Uterus (tissue), 4 donors: ENCODE measurements at places on chromosomes 12 and 14. TPM values are rescaled to one million over a fixed set of nuclear protein-coding genes. Genes with fewer than 3 reads are reported as not detected.
A peak's percentile ranks its signal among the peaks of the same experiment; 100 is the strongest.

- no peaks in the 10 kb centered on the region for H3K36me3 ChIP-seq
- no peak for DNase-seq
- no peak overlapping the region for H3K4me3 ChIP-seq
- H3K4me1 ChIP-seq: no peaks in the 10 kb centered on the region
- no peak overlapping the region for H3K27ac ChIP-seq
Measured at GRCh38 chr12:29655861-29656260, 127.9 kb downstream of the TMTC1 start.

GRCh38 chr12:105235281-105235731, 668 bp downstream of the APPL2 start:
- H3K4me3 ChIP-seq: peak overlapping the region; percentile 57

- H3K4me1 ChIP-seq: no peaks in the 10 kb centered on the region
- H3K4me3 ChIP-seq: no peak overlapping the region
- H3K36me3 ChIP-seq: no peaks in the 10 kb centered on the region
- H3K27ac ChIP-seq: no peak overlapping the region
Measured at GRCh38 chr12:71297930-71298329, 140.1 kb upstream of the TSPAN8 start.

- no peaks in the 10 kb centered on the region for H3K36me3 ChIP-seq
- H3K4me3 ChIP-seq: no peak overlapping the region
- no peaks in the 10 kb centered on the region for H3K27me3 ChIP-seq
- no peak for DNase-seq
Measured at GRCh38 chr12:19048943-19049342, 80.6 kb upstream of the PLEKHA5 start.

DNA sequence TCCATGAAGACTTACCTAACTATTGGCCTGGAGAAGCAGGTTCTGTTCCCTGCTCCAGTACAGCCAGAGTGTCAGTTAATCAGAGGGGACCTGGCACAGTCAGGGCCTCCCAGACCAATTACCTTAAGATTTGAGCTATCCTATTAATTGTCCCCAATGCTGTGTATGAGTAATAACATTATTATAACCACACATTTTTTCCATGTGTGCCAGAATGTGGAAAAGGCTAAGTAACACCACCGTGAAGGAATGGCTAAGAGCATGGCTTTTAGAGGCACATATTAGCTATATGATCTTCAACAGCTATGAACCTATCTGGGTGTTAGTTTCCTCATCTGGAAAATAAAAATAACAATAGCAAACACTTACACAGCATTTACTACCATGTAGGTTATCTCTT, 111.1 kb upstream of the RAP1B start:
- no peaks in the 10 kb centered on the region for H3K36me3 ChIP-seq
- no peak for DNase-seq
- H3K4me3 ChIP-seq: no peak overlapping the region
- H3K27ac ChIP-seq: no peak overlapping the region
- no peaks in the 10 kb centered on the region for H3K4me1 ChIP-seq

- H3K4me1 ChIP-seq: no peaks in the 10 kb centered on the region
- no peaks in the 10 kb centered on the region for H3K27me3 ChIP-seq
- DNase-seq: no peak
- no peak overlapping the region for H3K27ac ChIP-seq
- no peaks in the 10 kb centered on the region for H3K36me3 ChIP-seq
- no peak overlapping the region for H3K4me3 ChIP-seq
Measured at GRCh38 chr14:77372304-77372841, 4.5 kb downstream of the TMED8 start.

DNA sequence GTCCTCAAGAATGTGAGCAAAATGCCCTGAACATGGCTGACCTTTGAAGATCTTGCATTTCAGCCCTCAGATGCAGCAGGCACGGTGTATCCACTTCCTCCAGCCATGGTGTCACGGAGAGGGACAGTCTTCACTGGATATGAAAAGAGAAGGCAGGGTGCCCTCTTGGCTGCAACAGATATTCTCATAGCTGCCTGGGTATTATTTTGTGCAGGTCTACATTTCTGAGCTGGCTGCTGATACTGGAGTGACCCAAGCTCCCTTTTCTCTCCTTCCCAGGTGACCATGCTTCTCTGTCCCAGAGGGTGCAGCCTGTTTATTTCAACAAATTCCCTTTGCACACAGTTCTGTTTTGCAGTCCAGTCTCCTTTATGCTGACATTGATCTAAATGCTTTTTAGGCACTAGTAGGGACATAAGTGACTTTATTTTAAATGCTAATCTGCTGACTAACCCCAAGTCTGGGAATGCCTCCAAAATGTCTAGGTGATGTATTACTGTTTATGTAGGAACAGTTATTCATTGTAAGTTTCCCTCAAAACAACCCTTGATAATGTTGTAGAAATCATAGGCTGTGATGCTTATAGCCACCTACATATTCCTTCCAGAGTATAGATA, 17.4 kb upstream of the PYGL start:
- no peak for DNase-seq
- H3K36me3 ChIP-seq: no peaks in the 10 kb centered on the region
- H3K27ac ChIP-seq: peak overlapping the region; percentile 79
- no peak overlapping the region for H3K4me3 ChIP-seq

DNA sequence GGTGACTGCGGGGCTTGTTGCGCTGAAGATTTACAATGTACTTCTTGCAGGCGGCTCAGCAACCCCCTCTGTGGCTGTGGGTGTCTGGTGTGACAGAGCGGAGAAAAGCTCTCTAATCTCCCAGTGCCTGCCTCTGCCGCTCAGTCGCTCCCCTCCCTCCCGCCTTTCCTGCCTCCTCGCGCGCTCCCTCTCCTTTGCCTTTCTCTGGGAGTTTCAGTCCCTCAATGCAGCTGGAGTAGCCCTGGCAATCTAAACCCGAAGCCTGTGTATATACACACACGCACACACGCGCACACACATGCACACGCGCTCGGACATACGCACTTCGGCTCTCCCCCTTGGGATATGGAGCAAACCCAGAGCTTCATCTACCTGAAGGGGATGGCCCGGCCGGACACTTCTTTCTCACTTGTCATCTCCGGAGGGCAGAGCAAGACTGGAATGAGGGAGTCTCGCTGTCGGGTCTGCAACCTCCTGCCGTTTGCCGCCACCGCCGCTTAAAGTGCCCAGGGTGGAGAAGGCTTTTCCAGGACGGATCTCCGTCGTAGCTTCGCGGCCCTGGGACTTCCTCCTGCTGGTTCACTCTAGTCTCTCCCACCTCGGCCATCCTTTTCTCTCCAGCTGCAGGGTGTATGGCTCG, 599 bp upstream of the TRHDE start:
- peak overlapping the region; percentile 65 for H3K4me3 ChIP-seq
- no peaks in the 10 kb centered on the region for H3K4me1 ChIP-seq
- peak; percentile 22 for DNase-seq
- no peaks in the 10 kb centered on the region for H3K36me3 ChIP-seq

DNA sequence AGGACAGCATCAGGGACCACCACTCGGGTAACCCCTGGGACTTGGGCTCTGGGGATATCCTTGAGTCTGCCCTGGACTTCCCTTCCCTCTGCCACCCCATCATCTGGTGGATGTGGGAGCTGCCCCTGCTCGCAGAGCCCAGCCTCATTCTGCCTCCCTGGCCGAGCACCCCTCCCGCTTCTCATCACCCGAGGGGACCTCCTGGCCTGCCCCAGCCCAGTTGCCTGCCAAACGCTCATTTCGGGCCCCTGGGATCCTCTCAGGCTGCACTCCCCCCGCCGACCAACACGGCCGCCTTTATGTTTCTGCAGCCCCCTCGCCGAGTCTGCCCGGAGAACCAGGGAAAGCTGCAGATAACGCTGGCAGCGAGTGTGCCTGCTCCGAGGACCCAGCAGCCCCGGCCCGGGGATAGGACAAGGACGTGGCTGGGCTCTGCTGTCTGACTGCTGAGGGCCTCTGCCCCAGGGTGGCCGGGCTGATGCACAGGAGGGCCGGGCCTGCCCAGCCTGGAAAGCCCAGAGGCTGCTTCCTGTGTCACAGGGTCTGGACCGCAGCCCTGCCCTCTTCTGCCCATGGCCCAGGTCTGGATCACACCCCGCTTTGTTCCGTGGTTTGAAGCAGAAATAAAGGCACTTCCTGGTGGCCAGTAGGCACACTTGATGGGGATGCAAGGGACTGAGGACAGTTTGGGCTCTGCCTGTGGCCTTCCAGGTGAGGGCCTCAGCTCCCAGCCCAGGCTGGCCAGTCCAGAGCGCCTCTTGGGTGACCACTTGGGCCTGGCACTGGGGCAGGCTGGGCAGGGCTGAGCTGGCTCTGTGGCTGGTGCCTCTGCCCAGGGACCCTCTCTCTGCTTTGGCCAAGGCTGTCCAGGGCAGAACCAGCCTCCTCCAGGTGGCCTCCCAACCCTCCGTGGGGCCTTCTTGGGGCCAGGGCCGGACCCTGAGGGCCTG, 4.9 kb upstream of the EXOC3L4 start:
- no peak for DNase-seq
- H3K27me3 ChIP-seq: no peaks in the 10 kb centered on the region
- no peak overlapping the region for H3K27ac ChIP-seq
- no peaks in the 10 kb centered on the region for H3K36me3 ChIP-seq

DNA sequence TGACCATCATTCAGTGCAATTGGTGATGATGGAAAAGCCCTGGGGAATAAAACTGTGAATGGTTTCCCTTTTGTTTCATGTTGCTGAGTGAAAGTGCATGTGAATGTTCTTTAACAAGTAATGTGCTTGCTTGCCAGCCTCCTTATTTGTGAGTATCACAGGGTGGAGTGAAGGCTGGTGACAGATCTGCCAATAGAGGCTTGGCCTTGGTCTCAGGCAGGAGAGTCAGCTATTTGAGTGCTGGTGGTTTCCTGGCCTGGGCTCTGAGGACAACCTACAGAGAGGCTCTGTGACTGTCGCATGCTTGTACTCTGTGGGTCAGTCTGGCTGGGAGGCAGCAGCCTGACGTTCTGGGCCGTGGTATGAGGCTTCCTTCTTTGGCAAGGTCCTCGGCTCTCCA, 20.7 kb downstream of the KRT85 start:
- no peak for DNase-seq
- H3K36me3 ChIP-seq: no peaks in the 10 kb centered on the region
- no peak overlapping the region for H3K27ac ChIP-seq
- no peaks in the 10 kb centered on the region for H3K27me3 ChIP-seq
- H3K4me3 ChIP-seq: no peak overlapping the region

- H3K27ac ChIP-seq: no peak overlapping the region
- no peaks in the 10 kb centered on the region for H3K4me1 ChIP-seq
- DNase-seq: no peak
- no peak overlapping the region for H3K4me3 ChIP-seq
Measured at GRCh38 chr12:15939111-15939510, 28.0 kb downstream of the DERA start.

DNA sequence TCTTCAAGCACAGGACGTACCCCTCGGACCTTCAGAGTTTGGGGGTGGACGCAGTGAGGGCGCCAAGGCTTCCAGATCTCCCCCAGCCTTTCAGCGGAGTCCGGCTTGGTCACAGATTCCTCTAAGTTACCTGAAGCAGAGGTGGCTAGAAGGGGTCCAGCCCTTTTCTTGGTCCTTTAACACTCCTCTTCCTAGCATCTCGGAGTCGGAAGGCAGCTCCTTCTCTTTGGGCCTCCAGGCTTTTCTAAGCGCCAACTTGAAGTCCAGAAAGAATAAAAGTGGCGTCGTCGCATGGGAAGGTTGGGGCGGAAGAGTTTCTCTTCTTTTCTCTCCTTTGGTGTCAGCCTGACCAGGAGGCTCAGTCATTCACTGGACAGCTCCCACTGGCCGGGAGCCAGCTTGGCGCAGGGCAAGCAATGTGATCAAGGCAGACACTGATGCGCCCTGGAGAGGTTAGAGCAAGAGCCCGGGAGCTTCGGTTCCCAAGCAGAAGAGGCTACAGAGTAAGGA, 9.6 kb downstream of the OR6S1 start:
- peak; percentile 67 for DNase-seq
- no peak overlapping the region for H3K27ac ChIP-seq
- no peaks in the 10 kb centered on the region for H3K36me3 ChIP-seq
- peak overlapping the region; percentile 27 for H3K4me3 ChIP-seq

DNA sequence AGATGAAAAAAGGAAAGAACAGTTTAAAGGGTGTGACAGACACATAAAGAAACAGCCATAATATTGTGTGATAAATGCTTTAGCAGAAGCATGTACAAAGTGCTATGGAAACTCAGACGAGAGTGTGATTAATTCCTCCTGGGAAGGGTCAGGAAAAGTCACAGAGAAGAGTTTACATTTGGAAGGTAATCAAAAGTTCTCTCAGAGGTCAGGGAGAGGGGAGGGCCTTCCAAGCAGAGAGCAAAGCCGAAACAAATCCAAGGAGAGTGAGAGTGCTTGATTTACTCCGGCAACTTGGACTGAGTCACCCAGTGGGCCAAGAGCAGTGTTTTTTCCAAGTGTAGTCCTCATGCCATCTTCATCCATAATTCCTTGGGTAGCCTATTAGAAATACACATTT, 108.3 kb downstream of the IGF1 start:
- no peaks in the 10 kb centered on the region for H3K4me1 ChIP-seq
- H3K4me3 ChIP-seq: no peak overlapping the region
- no peaks in the 10 kb centered on the region for H3K27me3 ChIP-seq
- no peaks in the 10 kb centered on the region for H3K36me3 ChIP-seq
- no peak overlapping the region for H3K27ac ChIP-seq
- DNase-seq: no peak

DNA sequence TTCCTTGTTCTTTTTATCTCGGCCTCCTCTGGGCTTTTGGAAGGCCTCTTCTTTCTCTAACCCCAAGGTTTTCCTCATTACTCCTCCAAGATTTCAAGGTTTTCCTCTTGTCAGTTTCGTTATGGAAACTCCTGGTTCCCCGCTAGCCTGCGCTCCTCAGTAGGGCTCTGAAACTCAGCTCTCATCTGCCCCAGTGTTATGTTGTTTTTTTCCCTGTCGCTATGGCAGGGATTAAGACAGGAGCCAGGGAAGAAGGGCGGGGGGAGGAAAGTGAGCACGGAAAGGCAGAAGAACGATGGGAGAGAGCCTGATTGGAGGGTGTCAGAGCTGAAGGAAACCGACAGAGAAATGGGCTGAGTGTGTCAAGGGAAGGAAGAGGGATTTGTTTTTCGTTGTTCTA, 26.5 kb upstream of the JDP2 start:
- H3K4me3 ChIP-seq: peak overlapping the region; percentile 17
- no peaks in the 10 kb centered on the region for H3K27me3 ChIP-seq
- peaks cover 9% of the 10 kb centered on the region for H3K4me1 ChIP-seq
- H3K27ac ChIP-seq: peak overlapping the region; percentile 87

- no peaks in the 10 kb centered on the region for H3K4me1 ChIP-seq
- no peak for DNase-seq
- H3K36me3 ChIP-seq: no peaks in the 10 kb centered on the region
- H3K27ac ChIP-seq: no peak overlapping the region
Measured at GRCh38 chr12:110927546-110927945, 7.2 kb upstream of the MYL2 start.

DNA sequence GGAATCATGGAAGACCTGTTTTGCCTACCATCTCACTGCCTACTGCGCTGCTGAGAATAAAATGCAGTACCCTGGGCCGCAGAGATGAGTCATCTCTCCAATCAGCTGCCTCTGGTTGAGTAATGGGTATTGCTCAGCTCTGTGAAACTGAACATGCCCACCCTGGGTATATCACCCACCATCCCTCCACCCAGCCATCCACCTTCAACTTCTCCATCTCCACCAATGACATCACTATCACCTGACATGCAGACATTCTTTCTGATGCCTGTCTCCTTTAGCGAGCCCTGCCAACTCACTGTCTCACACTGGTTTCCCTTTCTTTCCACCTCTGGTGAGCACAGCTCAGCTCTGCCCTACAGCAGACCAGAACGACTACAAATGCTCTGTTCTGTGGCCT, 33.6 kb downstream of the E2F7 start:
- H3K4me3 ChIP-seq: no peak overlapping the region
- H3K27ac ChIP-seq: no peak overlapping the region
- no peaks in the 10 kb centered on the region for H3K27me3 ChIP-seq

KRR1 gene
- total RNA-seq: 18.8 TPM

SYT1 gene
- total RNA-seq: 18.4 TPM

A2M gene
- 309 TPM for total RNA-seq
